ENCODE measurements at places on chromosomes 1 and 21.

DNA sequence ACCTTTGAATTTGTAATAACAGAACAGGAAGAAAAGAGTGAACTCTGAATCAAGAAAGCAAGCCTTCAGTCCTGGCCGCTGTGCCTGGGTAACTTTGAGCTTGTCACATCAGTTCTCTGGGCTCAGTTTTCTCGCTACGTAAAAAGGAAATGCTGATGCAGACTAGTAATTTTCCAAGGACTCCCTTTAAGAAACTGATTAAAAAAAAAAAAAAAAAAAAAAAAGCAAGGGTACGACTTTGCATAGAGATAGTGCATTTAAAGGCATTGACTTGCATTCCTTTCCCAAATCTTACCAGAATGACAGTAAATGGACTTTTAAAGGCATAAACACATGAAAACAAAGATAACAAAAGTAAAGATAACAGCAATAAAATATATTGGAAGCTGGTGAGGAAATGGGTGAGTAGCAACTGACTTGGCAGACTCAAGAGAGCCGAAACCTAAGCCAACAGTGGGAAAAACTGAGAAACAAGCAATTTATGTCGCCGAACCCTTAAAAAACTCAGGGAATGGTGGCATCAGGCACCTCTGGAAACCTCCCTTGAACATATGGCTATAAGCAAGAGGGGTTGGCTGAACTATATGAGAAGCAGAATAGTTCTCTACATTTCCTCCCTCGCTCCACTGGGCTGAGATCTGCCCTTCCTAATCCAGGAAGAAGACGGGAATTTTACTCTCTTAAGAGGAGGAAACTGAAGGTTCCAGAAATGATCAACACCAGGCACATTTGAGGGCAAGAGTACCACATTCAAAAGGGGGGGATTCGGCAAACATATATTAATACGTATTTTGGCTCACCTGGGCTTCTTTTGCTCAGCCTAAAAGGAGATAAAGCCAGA lies 189.2 kb downstream of the CDC7 start:
- no peaks in the 10 kb centered on the region for H3K36me3 ChIP-seq
- no peak for DNase-seq
- H3K27me3 ChIP-seq, result no peaks in the 10 kb centered on the region
- H3K4me1 ChIP-seq, result peaks cover 6% of the 10 kb centered on the region

DNA sequence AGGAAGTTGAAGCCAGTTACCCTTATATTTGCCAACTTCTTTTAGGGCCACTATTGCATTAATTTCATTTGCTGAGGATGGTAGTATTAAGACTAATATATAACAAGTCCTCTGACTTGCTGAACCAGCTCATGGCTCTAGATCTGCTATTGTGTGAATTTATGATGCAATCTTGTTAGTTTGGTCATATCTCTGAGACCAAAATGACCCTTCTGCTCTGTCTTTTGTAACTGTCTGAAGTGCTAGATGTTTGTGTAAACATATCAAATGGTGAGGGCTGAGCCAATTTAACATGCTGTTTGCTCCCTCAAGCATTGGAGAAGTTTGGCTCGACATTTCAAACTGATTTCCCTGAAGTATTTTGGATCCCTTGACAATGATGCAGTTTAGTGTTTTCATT lies 106.9 kb upstream of the PTGFR start:
- no peak for DNase-seq
- H3K36me3 ChIP-seq, result no peaks in the 10 kb centered on the region
- H3K27me3 ChIP-seq, result no peaks in the 10 kb centered on the region
- H3K27ac ChIP-seq, result no peak overlapping the region
- no peaks in the 10 kb centered on the region for H3K4me1 ChIP-seq
- no peak overlapping the region for H3K4me3 ChIP-seq

GRCh38 chr1:42145764-42146625 lies 7.2 kb upstream of the GUCA2B start:
- no peak overlapping the region for H3K27ac ChIP-seq
- H3K36me3 ChIP-seq, result no peaks in the 10 kb centered on the region
- H3K27me3 ChIP-seq, result no peaks in the 10 kb centered on the region
- H3K4me1 ChIP-seq, result no peaks in the 10 kb centered on the region
- H3K4me3 ChIP-seq, result no peak overlapping the region

- no peak overlapping the region for H3K4me3 ChIP-seq
- H3K36me3 ChIP-seq, result peaks cover 4% of the 10 kb centered on the region
- H3K27me3 ChIP-seq, result no peaks in the 10 kb centered on the region
- H3K27ac ChIP-seq, result no peak overlapping the region
- no peak for DNase-seq
- no peaks in the 10 kb centered on the region for H3K4me1 ChIP-seq
These were observed 2.0 kb downstream of the POLR3C start for GRCh38 chr1:145826030-145826429.

- H3K27me3 ChIP-seq, result no peaks in the 10 kb centered on the region
- no peak overlapping the region for H3K4me3 ChIP-seq
- no peaks in the 10 kb centered on the region for H3K36me3 ChIP-seq
- no peaks in the 10 kb centered on the region for H3K4me1 ChIP-seq
- no peak for DNase-seq
- no peak overlapping the region for H3K27ac ChIP-seq
These were observed 31.1 kb downstream of the LHX8 start for GRCh38 chr1:75165264-75165663.

DNA sequence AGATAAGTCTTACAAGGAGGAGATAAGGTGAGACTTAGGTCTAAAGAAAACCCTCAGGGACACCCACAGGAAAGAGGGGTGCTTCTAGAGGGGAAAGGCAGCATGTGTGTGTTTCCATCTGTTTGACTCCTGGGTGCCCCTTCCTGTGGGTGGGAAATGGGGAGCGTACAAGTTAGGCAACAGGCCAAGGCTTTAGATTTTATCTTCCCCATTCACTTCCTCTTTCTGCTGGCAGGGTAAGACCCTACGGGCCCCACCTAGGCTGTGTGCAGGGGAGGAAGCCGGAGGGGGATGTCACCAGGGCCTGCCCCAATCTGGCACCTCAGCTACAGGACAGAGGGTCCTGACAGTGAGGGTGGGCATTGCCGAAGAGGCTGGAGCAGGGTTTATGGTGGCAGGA lies 2.5 kb upstream of the OLIG1 start:
- peaks cover 45% of the 10 kb centered on the region for H3K27me3 ChIP-seq
- H3K27ac ChIP-seq, result no peak overlapping the region
- DNase-seq, result no peak
- no peak overlapping the region for H3K4me3 ChIP-seq
- H3K36me3 ChIP-seq, result no peaks in the 10 kb centered on the region
- H3K4me1 ChIP-seq, result peaks cover 7% of the 10 kb centered on the region

DNA sequence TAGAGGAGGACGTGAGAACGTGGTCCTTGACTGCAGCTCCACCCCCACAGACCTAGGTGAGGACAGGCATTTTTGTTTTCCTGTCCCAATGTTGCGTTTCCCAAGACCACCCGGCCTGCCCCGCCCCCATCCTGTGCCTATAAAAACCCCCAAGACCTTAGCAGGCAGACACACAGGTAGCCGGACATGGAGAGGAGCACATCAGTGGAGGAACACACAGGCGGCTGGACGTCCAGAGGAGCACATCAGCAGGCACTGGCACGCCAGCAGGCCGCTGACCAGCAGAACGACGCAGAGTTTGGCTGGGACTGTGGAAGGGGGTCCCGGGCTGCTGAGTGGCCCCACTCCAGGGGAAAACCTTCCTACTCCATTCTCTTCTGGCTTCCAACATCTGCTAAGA lies 12.7 kb upstream of the HMGCL start:
- no peaks in the 10 kb centered on the region for H3K36me3 ChIP-seq
- no peak for DNase-seq
- H3K27ac ChIP-seq, result no peak overlapping the region
- H3K4me1 ChIP-seq, result no peaks in the 10 kb centered on the region
- no peaks in the 10 kb centered on the region for H3K27me3 ChIP-seq

GRCh38 chr1:50308878-50309277 lies 114.4 kb downstream of the DMRTA2 start:
- no peaks in the 10 kb centered on the region for H3K4me1 ChIP-seq

GRCh38 chr1:43861988-43862735 lies 71.4 kb upstream of the ARTN start:
- H3K27me3 ChIP-seq, result no peaks in the 10 kb centered on the region
- no peak for DNase-seq
- H3K27ac ChIP-seq, result no peak overlapping the region
- H3K36me3 ChIP-seq, result no peaks in the 10 kb centered on the region

- DNase-seq, result no peak
- H3K27ac ChIP-seq, result peak overlapping the region; percentile 41
- no peak overlapping the region for H3K4me3 ChIP-seq
These were observed 21.3 kb upstream of the TARBP1 start for GRCh38 chr1:234500269-234500668.

- H3K4me3 ChIP-seq, result no peak overlapping the region
- no peak for DNase-seq
- H3K27me3 ChIP-seq, result no peaks in the 10 kb centered on the region
- peaks cover 6% of the 10 kb centered on the region for H3K4me1 ChIP-seq
- H3K27ac ChIP-seq, result no peak overlapping the region
These were observed 50.4 kb downstream of the MIGA1 start for GRCh38 chr1:77829851-77830250.

- H3K36me3 ChIP-seq, result no peaks in the 10 kb centered on the region
- no peak overlapping the region for H3K4me3 ChIP-seq
- no peaks in the 10 kb centered on the region for H3K27me3 ChIP-seq
These were observed 2.3 kb downstream of the DMRTB1 start for GRCh38 chr1:53461323-53462044.

GRCh38 chr1:204760757-204761156 lies 75.2 kb upstream of the LRRN2 start:
- H3K27ac ChIP-seq, result no peak overlapping the region
- H3K4me1 ChIP-seq, result no peaks in the 10 kb centered on the region
- DNase-seq, result no peak
- no peak overlapping the region for H3K4me3 ChIP-seq
- no peaks in the 10 kb centered on the region for H3K27me3 ChIP-seq
- H3K36me3 ChIP-seq, result no peaks in the 10 kb centered on the region

- no peaks in the 10 kb centered on the region for H3K27me3 ChIP-seq
- no peak overlapping the region for H3K4me3 ChIP-seq
- no peak overlapping the region for H3K27ac ChIP-seq
- no peaks in the 10 kb centered on the region for H3K4me1 ChIP-seq
- H3K36me3 ChIP-seq, result no peaks in the 10 kb centered on the region
These were observed 122.7 kb downstream of the LMO4 start for GRCh38 chr1:87451229-87451920.

GRCh38 chr1:62271134-62271533 lies 48.1 kb downstream of the KANK4 start:
- H3K4me3 ChIP-seq, result no peak overlapping the region
- no peak for DNase-seq
- no peaks in the 10 kb centered on the region for H3K36me3 ChIP-seq
- H3K27ac ChIP-seq, result no peak overlapping the region
- H3K27me3 ChIP-seq, result no peaks in the 10 kb centered on the region

- no peaks in the 10 kb centered on the region for H3K36me3 ChIP-seq
- H3K27me3 ChIP-seq, result no peaks in the 10 kb centered on the region
- peak overlapping the region; percentile 48 for H3K4me3 ChIP-seq
- peak; percentile 80 for DNase-seq
- H3K27ac ChIP-seq, result no peak overlapping the region
- H3K4me1 ChIP-seq, result peaks cover 4% of the 10 kb centered on the region
These were observed 8.9 kb upstream of the LEMD1 start for GRCh38 chr1:205430696-205431305.

- H3K36me3 ChIP-seq, result no peaks in the 10 kb centered on the region
- H3K4me1 ChIP-seq, result no peaks in the 10 kb centered on the region
- H3K4me3 ChIP-seq, result no peak overlapping the region
These were observed 87.2 kb upstream of the SOX13 start for GRCh38 chr1:203985676-203986075.

GRCh38 chr1:23394684-23395083 lies 25.0 kb upstream of the ZNF436 start:
- peak; percentile 57 for DNase-seq
- no peaks in the 10 kb centered on the region for H3K27me3 ChIP-seq
- H3K4me1 ChIP-seq, result no peaks in the 10 kb centered on the region
- H3K36me3 ChIP-seq, result no peaks in the 10 kb centered on the region
- H3K27ac ChIP-seq, result peak overlapping the region; percentile 71

- no peaks in the 10 kb centered on the region for H3K27me3 ChIP-seq
- peak overlapping the region; percentile 69 for H3K27ac ChIP-seq
- peaks cover 12% of the 10 kb centered on the region for H3K4me1 ChIP-seq
- DNase-seq, result peak; percentile 78
- no peaks in the 10 kb centered on the region for H3K36me3 ChIP-seq
These were observed 19.8 kb upstream of the HSPG2 start for GRCh38 chr1:21956720-21957552.

DNA sequence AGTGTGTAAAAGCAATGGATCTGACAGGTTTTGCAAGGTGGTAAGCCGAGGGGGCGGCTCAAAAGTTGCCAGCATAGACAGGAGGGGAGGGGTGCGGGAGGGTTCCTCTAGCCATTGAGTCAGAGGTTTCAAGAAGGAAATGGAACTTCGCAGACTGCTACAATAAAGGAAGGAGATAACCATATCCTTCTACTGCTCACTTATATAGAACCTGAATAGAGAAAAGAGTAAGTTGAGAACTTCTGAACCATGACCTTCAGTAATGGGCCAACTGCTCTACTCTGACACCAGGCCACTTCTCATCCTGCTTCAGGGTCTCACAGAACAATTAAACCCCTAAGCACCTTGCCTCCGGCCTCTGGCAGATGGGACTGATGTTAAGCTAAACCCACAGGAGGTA lies 26.3 kb upstream of the BCAR3 start:
- H3K27ac ChIP-seq, result no peak overlapping the region
- no peak overlapping the region for H3K4me3 ChIP-seq
- no peak for DNase-seq
- H3K36me3 ChIP-seq, result no peaks in the 10 kb centered on the region

DNA sequence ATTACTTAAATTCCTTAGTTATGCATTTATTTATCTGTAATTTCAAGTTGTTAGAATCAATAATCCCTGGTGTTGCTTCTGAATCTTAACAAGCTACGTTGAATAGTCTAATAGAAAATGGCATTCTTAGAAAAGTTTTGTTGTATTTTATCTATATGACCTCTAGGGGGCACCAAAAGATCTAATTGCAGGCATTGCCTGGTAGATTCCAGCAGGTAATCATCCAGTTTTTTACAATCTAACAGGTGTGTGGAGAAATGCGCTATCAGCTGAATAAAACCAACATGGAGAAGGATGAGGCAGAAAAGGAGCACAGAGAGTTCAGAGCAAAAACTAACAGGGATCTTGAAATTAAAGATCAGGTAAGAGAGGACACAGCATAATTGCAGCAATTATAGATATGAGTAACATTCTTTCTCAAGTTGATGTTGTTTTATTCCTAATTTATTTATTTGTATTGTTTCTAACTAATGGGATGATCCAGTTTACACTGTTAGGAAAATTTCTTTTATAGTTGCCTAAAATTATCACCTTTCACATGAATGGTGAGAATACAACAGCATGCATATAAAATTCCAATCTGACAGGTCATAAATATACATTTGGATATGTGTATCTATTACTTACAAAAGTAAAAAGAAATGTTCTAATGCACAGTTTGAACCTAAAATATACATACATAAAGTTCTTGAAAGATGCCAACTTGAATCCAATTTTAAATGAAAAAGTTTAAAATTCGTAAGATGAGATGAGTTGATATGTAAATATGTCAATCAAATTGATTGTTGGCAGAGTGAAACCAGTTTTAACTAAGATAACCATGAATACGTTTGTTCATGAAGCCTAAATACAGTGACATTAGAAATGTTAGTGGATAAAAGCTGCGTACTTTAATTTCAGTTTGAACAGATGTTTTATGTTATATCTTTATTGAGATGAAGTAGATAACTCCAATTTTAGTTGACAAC lies 88.4 kb downstream of the SDCCAG8 start:
- H3K27me3 ChIP-seq, result no peaks in the 10 kb centered on the region
- no peaks in the 10 kb centered on the region for H3K4me1 ChIP-seq
- no peak overlapping the region for H3K27ac ChIP-seq

- no peak overlapping the region for H3K4me3 ChIP-seq
- no peak for DNase-seq
- no peaks in the 10 kb centered on the region for H3K36me3 ChIP-seq
- H3K27me3 ChIP-seq, result no peaks in the 10 kb centered on the region
These were observed 23.8 kb downstream of the PTPRF start for GRCh38 chr1:43554444-43554992.

Measured in colonic mucosa (tissue), 4 donors.